ENCODE measurements at places on chromosomes 11 and 22.

DNA sequence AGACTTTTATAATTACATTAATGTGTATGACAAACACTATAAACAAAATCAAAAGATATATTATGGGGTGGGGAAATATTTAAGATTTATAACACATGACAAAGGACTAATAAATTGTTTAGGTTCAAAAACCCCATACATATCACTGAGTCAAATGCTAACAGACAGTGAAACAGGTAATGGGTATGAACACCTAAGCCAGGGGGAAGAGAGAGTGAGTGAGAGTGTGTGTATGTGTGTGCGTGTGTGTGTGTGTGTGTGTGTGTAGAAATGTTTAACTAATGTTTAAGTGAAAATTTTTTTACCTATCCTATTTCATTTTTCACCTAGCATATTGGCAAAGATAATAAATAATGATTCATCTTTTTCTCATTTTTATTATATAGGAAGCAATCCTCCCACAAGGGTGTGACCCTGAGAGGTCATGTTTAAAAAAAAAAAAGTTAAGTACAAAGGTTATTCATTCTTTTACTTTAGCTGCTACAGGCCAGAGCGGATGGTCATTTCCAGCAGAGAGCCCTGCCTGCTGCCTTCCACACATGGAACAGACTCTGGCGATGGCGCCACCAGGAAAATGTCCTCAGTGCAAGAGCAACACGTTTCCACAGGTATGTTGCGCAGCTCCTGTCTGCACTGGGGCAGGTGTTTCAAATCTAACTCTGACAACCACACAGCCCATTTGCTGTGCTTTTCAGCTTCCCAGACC, 72.9 kb downstream of the PISD start:
- no peak for DNase-seq

DNA sequence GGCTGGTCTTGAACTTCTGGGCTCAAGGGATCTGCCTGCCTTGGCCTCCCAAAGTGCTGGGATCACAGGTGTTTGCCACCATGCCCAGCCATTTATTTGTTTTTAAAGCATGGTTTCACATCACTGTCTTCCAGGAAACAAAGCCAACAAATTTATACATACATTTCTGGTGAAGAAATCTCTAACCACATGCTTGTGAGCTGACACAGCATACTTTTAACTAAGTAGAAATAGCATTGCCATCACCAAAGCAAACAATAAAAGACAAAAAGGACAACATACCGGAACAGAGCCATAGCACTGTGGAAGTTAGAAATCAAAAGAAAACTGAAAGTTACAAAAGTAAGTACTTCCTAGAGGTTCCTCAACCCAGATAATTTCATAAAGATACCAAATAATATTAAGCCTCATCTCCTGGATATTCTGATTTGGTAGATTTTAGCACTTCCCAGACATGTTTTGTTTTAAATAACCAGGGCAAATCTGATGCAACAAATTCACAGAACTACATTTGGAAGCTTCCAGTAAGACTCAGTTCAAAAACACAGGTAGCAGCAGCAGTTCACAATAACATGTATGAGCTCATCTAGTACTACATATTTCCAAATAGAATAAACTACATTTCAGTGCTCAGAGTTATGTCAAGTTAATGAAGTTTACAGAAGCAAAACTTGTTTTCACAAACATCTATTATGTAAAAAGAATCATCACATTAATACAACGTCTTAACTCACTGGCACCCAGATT, 70.6 kb downstream of the RRAS2 start:
- no peak for DNase-seq

GRCh38 chr22:37126383-37126782, 16.9 kb upstream of the TMPRSS6 start:
- DNase-seq, result no peak

DNA sequence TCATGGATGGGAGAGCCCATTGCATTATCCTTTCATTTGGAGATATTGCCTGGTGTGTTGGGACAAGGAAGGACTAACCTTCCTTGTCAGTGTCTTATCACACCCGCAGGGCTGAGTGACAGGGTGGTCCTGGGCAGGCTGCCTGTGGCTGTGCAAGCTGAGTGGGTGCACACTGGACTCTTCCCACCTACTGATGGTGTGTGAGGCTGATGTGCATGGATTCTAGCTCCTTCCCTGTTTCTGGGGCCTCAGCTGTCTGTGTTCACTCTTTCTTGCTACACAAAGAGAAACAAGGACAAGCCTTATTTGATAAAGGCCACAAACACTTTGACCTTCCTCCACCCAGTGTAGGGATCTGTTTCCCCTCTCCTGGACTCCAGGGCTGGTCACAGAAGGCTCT, 22.0 kb downstream of the TBX1 start:
- no peak for DNase-seq

- DNase-seq, result no peak
Measured at GRCh38 chr22:45402466-45402985, 10.9 kb downstream of the SMC1B start.

DNA sequence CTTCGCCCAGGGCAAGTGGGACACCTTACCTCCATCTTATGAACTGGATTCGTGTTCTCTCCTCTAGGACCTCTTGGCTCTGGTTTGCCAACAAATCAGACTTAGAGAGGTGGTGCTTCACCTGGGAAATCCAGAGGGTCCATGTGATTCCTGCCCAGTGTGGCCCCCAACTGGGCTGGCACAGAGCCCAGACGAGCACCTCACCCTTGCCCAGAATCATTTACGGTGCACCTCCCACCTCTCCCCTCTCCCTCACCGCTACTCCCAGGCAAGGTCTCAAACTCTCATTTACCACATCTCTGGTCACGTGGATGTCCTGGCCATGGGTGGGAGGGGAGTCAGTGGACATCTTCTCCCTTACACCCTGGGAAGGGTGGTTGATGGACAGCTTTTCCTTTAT, 1.1 kb downstream of the SPATA19 start:
- no peak for DNase-seq
